ENCODE measurements at places on chromosomes 11 and 22. TPM values are rescaled to one million over a fixed set of nuclear protein-coding genes. Genes with fewer than 3 reads are reported as not detected.

DNA sequence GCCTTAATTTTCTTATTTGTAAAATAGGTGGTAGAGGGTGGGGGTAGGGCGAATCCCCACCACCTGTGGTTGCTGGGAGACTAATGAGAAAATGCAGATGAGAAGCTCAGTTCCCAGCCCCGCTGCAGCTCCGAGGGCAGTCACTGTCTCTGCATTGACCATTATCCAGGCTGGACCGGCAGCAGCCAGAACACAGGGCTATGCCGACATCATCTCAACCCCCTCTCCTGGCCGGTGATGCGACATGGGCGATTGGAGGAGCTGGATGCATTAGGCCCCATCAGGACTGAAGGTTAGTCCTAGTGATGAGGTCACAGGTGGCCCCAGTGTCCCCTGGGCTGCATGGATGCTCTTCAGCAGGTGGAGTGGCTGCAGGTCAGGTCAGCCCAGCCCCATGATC, 412.4 kb downstream of the CTTN start:
- DNase-seq = no peak

Gene DEFB131B
- not detected for total RNA-seq

Gene MOB2
- 51.2 TPM for total RNA-seq

Gene MLC1
- total RNA-seq = not detected

GRCh38 chr11:61058583-61059259, 43.6 kb upstream of the CD5 start:
- DNase-seq = no peak

- no peak for DNase-seq
Measured at GRCh38 chr22:42880815-42881214, 23.7 kb upstream of the ARFGAP3 start.

GRCh38 chr11:68584991-68585524, 99.3 kb upstream of the GAL start:
- no peak for DNase-seq

DNA sequence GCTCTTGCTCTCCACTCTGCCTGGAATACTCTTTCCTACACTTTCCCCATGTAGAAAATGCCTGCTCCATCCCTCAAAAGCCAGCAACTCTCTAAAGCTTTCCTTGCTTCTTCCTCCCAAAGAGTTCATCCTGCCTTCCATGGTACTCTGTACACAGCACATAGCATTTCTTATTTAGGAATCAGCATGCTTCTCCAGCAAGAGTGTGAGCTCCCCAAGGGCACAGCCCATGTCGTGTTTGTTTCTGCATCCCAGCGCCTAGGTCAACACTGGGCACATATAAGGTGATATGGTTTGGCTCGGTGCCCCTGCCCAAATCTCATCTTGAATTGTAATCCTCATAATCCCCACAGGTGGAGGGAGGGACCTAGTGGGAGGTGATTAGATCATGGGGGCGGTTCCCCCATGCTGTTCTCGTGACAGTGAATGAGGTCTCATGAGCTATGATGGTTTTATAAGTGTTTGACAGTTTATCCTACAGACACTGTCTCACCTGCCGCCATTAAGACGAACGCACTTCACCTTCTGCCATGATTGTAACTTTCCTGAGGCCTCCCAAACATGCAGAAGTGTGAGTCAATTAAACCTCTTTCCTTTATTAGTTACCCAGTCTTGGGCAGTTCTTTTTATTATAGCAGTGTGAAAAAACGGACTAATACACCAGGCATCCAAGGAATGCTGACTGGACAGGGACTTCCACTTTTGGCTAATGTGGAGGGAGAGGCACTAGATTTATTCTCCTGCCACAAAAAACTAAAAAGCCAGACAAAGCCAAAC, 8.2 kb downstream of the VPS37C start:
- no peak for DNase-seq

Gene P2RY2
- total RNA-seq = 2.4 TPM

Gene DTX4
- 0.21 TPM for total RNA-seq

DNA sequence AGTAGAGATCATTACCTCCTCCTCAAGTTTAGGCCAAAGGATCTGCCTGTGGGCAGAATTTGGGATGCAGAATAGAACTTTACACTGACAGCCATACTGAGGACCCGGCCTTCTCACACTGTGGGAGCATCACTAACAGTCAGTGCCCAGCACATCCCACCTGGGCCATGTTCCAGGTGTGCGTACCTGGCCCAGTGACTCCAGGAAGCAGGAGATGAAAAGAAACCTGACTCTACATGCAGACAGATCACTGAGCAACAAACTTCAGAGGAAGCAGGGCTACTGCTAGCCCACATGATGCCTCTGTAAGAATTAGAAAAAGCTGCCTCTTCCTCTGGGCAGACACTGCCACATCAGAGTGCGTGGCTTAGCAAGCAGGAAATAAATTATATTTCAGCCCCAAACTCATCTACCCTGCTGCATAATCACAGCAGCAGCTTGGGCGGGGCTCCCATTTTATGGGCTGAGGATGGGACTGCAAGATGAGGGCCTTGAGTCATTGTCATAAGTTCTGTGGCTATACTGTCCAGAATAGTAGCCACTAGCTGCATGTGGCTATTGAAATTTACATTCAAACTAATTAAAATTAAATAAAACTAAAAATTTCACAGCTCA, 6.0 kb upstream of the LMO2 start:
- DNase-seq = no peak

Gene PPP2R1B
- 57.7 TPM for total RNA-seq

GRCh38 chr22:38578505-38578904, 8.5 kb upstream of the DMC1 start:
- DNase-seq = no peak

- no peak for DNase-seq
Measured at GRCh38 chr11:72726266-72727220, 25.7 kb downstream of the ARAP1 start.

DNA sequence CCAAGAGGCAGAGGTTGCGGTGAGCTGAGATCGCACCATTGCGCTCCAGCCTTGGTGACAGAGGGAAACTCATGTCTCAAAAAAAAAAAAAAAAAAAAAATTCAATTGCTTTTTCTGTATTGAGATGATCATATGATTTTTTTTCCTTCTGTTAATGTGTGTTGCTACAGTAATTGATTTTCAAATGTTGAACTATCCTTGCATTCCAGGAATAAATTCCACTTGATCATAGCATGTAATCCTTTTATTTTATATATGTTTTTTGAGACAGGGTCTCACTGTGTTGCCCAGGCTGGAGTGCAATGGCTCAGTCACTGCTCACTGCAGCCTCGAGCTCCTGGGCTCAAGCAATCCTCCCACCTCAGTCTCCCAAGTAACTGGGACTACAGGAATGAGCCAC, 33.3 kb downstream of the MOV10L1 start:
- DNase-seq = no peak

- DNase-seq = no peak
Measured at GRCh38 chr11:66651016-66651415, 12.5 kb downstream of the RBM4 start.

Data from Panc1 (cell line).